ENCODE measurements at places on chromosomes 5 and 9.

GRCh38 chr5:31901807-31902530 lies 263.0 kb downstream of the PDZD2 start:
- no peak for DNase-seq

- no peak for DNase-seq
Measured at GRCh38 chr5:116722651-116723050, 148.0 kb upstream of the SEMA6A start.

GRCh38 chr5:40569546-40570270 lies 110.0 kb upstream of the PTGER4 start:
- DNase-seq, result no peak

- DNase-seq, result no peak
Measured at GRCh38 chr5:180370861-180371641, 17.9 kb upstream of the GFPT2 start.
